ENCODE measurements at places on chromosomes 3 and 15.

DNA sequence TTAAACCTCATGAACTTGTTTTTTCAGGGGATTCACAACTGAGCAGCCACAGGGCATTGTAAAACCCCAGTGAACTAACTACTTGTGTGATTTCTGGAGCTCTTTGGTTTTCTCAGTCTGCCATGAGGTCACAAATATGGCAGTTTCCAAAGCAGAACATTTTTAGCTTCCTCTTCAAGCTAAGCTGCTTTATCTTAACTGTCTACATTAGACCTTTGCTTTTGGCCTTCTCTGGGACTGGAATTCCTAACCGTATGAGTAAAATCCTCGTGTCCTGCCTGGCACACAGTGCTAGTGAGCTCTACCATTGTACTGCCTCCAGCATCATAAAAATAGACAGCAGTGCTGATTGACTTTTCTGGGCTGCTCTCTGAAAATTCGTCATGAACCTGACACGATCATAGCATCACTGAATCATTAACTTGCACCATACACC is 22.1 kb downstream of the CDIN1 start:
- no peak for DNase-seq

DNA sequence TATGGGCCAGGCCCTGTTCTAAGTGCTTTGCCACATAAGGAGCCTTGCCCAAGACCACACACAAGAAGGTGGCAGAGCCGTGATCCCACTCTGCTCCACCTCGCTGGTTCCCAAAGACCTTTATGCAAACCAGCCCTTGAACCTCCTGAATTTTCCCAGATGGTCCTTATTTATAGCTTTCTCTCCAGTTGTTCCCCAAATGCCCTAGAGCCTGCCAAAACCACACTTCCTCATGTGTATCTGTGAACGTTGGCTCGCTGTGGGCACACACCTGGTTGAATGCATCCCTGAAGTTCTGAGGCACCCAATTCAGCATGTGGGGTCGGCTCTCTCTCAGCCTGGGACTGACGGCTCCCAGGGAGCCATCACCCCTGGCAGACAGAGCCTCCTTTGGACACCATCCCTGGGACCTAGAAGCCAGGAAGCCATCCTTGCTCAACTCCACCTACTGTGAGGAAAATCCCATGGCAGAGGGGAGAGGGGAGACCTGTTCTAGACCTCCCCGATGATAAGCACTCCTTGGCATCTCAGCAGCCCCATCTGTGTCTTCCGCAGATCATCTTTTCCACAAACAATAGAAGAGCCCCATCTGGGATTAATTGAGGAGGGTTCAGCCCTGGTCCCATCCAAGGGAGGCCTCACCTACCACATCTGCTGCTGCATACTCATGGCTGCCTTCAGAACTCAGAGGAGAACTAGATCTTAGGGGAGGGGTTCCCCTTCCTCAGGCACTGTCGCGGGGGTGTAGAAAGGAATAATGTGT is 42.3 kb upstream of the LIMD1 start:
- DNase-seq, result no peak

DNA sequence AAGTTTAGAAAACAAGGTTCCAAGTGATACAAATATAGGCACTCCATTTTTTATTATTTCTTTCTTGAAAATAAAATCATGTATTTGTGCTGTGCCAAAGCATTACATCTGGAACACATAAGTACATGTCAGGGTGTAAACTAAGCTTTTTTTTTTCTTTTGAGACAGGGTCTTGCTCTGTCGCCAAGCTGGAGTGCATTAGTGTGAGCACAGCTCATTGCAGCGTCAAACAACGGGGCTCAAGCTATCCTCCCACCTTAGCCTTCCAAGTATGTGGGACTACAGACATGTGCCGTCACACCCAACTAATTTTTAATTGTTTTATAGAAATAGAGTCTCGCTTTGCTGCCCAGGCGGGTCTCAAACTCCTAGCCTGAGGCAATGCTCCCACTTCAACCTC is 9.0 kb downstream of the SPATA12 start:
- DNase-seq, result no peak

DNA sequence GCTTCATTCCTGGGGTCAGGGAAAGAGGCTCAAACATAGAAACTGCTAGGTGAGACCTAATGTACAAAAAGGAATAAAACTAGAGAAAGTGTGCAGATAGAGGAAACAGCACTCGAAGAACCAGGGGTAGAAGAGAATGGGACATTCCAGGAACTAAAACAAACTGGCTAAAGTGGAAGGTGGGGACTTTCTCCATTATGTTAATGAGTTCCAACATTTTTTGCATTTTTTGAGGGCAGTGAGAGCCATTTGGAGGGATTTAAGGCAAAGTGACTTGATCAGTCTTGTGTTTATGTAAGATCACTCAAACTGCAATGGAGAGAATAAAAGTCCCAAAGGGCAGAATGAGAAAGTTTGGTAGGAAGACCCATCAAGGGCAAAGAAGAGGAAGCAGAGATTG is 20.6 kb upstream of the SLC4A7 start:
- DNase-seq, result no peak

DNA sequence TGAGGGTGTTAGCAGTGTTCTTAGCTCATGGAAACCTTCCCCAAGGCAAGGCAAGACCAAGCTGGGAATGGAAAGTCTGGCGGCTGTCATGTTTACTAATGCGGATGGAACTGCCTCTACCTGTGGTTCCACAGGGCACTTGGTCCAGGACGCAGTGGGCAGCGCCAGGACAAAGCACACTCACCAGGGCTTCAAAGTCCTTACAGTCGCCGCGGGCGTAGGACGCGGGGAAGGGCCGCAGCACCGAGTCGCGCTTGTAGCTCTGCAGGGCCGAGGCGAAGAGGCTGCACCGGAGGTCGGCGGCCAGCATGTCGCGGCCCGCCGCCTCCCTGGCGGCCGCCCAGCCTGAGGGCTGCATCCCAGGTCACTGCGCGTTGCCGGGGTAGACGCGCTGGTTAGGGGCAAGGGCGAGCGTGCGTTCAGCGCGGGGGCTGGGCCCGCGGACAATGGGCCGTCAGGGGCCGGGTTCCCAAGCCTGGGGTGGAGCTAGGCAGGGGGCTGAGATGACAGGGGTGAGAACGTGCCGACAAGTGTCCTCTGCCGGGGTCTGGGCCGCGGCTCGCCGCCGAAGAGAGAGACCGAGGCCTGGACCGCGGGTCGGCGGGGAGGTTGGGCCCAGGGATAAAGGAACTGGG is 497 bp downstream of the PARP16 start:
- DNase-seq, result no peak

GRCh38 chr15:50050986-50051743 is 67.9 kb downstream of the ATP8B4 start:
- no peak for DNase-seq

GRCh38 chr15:22958487-22959280 is 21.5 kb downstream of the CYFIP1 start:
- no peak for DNase-seq

GRCh38 chr3:38805004-38805403 is 11.0 kb downstream of the SCN10A start:
- no peak for DNase-seq

DNA sequence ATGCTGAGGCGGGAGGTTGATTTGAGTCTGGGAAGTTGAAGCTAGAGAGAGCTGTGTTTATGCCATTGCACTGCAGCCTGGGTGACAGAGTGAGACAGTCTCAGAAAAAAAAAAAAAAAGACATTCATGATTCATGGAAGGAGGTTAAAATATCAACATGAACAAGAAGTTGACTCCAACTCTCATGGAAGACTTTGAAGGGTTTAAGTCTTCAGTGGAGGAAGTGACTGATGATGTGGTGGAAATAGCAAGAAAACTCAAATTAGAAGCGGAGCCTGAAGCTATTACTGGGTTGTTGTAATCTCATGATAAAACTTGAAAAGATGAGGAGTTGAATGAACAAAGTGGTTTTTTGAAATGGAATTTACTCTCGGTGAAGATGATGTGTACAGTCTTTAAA is 491.8 kb downstream of the SQOR start:
- no peak for DNase-seq

DNA sequence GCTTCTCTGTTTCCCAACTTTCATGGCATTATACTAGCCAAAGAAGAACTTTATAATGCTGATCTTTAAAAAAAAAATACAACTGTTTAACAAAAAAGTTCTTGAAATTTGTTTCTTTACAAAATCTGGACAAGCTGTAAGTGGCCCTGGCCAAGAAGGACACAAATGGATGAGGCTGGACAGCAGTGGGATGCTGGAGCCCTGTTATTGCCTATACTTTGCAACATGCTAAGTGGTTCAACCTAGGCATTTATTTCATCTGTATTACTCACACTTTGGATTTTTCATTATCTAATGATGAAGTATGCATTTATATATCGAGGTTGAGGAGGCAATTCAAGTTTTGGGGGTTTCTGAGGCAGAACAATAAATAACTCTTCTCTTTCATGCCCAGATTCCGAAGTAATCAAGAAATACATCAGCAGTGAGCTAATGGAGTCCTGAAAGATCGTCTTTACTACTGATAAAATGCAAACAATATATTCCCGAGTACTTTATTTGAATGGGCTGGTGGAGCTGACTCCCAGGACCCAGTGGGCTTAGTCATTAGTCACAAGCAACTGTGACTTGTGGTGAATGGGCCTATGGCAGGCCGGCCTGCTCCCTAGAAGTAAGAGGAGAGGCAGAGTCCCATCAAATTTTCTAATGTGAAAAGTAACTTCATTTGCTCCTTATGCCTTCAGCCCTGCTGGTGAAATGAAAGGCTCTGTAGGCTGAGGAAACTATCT is 177.3 kb upstream of the DPH6 start:
- DNase-seq, result no peak

DNA sequence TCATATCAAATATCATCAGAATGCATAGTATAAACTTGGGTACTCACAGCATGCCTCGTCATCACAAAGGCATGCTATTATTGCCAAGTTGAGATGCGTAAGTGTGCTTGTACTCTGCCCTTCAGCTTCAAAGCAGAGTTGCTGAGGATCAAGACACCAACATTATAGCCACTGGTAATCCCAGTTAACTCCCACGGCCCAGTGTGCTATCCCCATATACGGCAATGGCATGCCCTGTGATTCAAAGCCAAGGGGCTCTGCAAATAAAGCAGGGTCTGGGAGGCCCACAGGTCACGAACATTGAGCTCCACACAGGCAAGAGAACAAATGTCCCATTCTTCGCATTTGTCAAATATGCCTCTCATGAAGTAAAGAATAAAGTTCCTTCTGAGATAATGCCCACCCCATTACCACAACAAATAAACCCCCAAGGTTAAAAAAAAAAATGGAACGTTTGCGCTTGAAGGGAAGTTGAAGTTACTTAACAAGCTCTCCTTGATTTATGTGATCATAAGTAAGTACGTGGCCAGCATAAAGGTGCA is 298.1 kb upstream of the NECTIN3 start:
- no peak for DNase-seq

DNA sequence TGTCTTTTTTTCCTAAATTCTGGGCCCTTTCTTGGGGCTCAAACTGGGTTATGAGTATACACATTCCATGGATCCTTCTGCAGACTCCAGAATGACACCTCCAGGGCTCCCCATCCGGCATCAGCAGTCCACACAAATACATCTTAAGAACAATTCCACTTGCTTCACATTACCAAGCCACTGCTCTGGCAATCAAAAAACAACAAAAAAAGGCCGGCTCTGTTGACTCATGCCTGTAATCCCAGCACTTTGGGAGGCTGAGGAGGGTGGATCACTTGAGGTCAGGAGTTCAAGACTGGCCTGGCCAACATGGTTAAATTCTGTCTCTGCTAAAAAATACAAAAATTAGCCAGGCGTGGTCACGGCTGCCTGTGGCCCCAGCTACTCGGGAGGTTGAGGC is 49.9 kb upstream of the LPP start:
- no peak for DNase-seq

Measured in CD4-positive, alpha-beta T cell treated with Interleukin-4 for 1 hour (primary cell).